ENCODE measurements at places on chromosomes 3 and 15.

DNA sequence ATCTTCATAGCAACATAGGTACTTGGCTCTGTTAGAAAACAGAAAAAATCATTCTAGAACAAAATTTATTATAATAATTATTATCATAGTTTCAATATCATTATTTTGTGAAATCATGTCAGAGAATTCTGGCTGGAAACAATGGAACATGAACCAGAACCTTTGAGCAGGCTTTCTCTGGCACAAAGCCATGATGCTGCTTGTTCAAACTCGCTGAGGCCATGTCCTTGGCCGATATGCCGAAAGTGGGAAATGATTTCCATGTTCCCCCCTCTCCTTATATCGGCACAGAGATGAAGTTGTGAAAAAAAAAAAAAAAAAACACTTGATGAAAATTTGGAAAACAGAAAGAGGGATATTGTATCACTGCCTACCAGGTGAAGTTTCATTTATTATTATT lies 49.0 kb upstream of the MRPL3 start:
- DNase-seq, result no peak

- no peak for DNase-seq
Measured at GRCh38 chr3:102265720-102266119, 169.1 kb upstream of the ZPLD1 start.

DNA sequence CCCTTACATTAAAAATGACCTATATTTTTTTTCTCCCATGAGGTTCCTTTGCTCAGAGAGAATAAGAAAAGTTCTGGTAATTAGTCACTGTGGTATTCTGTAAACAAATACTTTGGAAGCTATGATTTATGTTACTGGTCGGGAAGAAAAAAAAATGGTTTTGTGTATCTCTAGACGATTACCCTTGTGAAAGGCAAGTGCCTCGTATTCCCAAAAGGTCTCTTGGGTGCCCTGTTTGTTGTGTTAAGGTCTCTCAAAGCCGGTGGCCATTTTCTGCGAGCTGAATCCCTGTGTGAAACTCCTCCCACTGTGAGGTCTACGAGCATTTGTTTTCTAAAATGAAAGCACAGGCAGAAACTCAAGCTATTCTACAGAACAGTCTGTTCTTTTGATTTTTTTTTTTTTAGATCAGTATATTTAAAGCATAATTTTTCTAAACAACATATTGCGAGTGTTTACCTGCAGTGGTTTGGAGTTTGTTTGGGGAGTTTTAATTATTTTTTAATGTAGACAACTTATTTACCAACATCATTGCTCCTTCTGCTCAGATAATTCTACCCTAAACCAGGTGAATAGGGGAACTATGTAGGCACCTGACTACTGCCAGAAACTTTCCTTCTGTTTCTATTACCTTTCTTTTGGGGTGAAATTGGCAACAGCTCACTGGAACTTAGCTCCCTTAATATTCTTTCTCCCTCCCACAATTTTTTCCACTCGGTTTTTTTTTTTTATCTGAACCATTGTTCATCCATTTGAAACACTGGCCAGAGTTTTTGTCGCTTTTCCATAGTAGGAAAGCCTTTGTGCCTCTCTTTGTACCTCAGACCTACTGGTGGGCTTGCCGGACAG lies 44.0 kb downstream of the ZBTB38 start:
- DNase-seq, result no peak

DNA sequence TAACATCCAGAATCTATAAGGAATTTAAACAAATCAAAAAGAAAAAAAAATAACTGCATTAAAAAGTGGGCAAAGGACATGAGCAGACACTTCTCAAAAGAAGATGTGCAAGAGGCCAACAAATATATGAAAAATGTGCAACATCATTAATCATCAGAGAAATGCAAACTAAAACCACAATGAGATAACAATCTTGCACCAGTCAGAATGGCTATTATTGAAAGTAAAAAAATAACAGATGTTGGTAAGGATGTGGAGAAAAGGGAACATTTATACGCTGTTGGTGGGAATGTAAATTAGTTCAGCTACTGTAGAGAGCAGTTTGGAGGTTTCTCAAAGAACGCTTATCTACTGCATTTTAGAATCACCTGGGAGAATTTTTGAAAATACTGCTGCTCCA lies 186.1 kb downstream of the OTOL1 start:
- DNase-seq, result no peak

GRCh38 chr3:161066930-161067329 lies 38.2 kb downstream of the B3GALNT1 start:
- DNase-seq, result no peak

DNA sequence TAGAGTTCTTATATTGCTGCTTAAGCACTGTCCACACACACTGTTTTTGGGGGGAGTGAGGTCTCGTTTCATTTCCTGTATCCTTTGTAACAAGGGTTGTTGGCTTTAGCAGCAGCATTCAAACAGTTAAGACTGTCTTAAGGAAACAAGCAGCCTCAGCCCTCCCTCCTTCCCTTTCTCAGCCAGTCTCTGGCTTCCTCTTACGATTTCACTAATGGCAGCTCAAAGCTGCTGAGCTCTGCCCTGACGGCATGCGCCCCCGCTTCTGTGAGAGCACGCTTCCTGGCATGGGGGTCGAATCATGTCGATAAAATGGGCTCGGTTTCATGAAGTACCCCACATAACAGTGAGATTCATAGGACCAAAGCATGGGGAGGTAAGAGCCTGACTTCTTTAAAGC lies 105.0 kb downstream of the KLHL25 start:
- no peak for DNase-seq

- no peak for DNase-seq
Measured at GRCh38 chr3:2896308-2896939, 213.8 kb downstream of the IL5RA start.

Data from NCI-H187 treated with DMSO at 0.1 percent for 48 hours (cell line).